Calu3 (cell line): ENCODE measurements at places on chromosomes 7 and 10.

GRCh38 chr10:19847321-19847720, 31.1 kb downstream of the PLXDC2 start:
- no peak for DNase-seq

GRCh38 chr7:135160858-135161653, 9.5 kb downstream of the CYREN start:
- DNase-seq: no peak

DNA sequence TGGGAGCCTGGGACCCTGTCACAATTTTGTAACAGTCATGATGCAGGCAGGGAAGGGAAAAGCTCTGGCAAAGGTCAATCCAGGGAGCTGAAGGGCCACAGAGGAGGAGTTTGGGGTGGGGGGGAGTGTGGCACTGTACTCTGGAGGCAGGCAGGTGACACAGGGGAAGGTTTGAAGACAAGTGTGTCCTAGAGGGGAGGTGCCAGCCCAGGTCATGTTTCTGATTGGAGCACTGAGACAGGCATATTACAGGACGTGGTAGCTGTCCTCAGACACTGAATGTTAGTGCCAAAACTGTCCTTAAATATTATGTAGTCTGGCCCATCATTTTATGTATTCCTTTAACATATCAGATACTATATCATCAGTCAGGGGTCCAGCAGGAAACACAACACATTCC, 75.6 kb upstream of the LRRC4 start:
- DNase-seq: no peak

DNA sequence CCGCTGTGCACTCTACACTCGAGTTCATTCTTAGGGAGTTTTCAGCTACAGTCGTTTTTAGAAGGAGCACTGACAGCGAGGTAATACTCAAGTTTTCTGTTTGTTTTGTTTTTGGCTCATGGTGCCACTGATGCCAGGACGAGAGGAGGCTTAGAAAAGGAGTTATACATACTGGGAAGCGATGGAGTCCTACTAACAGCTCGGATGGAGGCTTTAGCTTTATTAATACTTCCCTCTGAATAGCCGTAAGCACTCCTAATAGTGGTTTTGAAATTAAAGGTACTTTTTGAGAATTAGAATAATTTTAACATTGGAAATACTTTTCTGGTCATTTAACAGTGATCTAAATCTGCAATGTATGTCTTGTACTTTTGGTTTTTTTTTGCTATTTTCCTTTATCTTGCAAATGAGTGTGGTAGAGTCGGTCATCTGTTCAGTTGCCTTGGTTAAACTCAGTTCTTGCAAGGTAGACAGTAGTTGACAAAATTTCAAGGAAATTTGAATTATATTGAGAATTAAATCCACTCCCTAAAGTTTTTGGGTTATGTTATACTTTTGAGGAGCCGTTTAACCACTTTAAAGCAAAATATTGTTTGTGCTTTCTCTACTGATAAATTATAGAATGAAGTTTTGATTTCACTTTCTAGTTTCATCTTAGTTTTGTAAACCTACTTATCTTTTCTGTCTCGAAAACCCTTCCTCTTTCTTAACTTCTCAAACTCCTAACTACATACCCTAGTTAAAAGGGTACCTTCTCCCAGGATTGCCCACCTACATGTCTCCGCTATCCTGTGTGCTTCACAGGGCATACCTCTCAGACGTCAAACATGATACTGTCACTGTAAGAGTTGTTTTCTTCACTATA, 1.5 kb downstream of the HBP1 start:
- DNase-seq: no peak

DNA sequence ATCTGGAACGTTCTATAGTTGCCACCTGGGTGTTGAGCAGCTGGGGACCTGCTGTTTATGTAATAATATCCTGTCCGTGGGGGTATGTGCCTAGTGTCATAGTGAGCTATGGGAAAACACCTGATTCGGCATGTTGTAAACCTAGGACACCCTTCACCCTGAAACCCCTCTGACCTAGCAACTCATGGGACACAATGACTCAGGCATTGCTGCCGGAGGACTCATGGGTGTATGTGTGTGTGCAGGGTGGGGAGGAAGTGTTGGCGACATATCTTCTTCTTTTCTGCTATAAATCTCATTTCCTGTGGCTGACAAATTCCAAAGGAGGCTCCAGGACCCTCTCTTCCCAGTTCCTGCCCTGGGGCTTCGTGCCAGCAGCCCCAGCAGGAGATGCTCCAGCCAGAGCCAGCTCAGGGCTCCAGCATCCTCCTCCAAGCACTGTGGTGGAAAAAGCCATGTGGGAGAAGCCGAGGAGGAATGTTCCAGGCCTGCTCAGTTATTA, 77.0 kb upstream of the PODXL start:
- DNase-seq: no peak

GRCh38 chr7:159026271-159027055, 118.2 kb downstream of the VIPR2 start:
- DNase-seq: no peak

DNA sequence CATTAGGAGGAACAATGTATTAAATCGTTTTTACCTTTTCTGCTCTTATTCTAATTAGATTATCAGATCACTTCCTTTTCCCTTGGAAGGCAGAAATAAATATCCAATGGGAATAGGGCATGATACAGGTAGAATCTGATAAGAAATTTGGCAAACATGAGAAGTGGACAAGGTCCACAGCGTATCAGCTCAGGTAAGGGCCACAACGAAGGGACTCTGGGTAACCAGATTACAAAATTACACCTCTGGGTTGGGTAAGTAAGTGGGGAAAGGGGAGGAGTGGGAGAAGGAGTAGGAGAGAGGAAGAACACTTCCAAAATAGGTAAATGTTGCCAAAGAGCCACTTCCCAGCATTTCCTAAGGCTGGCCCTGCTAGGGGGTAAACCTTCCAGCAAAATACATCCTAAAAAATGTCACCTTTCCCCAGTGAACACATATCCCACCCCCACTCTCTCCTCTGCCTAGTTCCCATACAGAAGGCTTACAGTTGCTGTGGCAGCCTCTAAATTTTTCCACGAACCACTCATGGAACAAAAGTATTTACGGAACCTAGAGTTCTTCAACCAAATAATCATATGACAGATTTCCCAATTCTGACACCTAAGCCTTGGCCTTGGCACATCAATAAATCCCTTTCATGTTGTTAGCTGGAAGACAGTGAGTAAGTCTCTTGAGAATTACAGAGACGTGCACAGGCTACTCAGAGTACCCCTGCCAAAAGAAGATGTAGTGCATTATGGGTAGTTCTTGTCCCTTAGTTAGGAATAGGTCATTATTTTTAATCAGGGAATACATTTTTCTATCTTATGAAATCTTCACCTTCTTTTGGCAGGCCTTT, 51.5 kb upstream of the DLX6 start:
- DNase-seq: no peak

DNA sequence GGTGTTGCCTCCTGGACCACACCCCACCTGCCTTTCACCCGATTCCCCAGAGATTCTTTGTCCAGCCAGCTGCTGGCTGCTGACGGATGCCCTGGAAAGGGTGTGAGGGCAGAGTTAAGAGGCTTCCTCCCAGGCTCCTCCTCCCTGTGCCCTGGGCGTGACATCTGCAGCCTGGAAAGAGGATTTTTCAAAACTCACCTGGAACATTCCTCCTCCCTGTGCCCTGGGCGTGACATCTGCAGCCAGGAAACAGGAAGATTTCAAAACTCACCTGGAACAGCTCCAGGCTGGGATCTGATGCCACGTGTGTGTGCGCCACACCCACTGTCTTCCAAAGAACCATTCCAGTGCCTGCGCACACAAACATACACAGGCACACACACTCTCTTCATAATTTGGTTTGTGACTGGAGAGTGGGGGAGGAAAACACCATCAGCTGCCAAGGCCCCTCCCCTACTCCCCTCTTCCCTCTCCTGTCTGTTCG, 5.2 kb downstream of the MARVELD1 start:
- DNase-seq: peak; percentile 78

DNA sequence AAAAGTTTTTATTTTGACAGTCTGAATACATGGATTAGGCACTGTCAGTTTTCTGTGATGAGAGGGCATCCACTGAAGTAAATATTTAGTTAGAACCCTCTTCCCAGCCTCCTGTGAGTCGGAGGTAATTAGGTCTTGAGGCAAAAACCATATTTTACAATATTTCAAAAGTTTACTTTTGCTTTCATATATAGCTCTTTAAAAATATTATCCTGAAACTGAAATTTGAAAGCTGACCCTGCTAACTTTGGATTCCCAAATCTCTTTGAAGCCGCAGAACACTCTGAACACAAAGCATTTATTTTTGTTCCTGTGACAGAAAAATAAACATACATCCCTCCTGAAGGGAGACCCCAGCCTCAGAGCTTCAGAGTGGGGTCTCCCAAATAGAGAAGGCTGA, 317.4 kb downstream of the KIF20B start:
- no peak for DNase-seq

- no peak for DNase-seq
Observed at GRCh38 chr10:3791974-3792633, 7.1 kb upstream of the KLF6 start.

DNA sequence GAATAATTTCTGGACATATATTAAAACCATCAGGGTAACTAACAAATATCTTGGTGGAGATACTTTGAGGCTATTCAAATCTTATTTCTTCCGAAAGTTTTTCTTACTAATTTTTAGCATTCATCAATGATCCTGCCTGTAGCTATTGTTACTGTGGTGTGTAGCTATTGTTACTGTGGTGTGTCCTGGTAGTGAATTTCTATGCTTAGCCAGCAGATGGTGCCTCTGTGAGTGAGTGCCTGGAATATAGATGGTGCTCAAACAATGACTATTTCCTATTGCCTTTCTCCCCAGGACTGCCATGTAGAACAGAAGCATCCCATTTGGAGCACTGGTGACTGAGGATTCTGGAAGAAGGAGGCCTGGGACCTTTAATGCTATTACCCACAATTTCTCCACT, 245.7 kb downstream of the CCSER2 start:
- no peak for DNase-seq

DNA sequence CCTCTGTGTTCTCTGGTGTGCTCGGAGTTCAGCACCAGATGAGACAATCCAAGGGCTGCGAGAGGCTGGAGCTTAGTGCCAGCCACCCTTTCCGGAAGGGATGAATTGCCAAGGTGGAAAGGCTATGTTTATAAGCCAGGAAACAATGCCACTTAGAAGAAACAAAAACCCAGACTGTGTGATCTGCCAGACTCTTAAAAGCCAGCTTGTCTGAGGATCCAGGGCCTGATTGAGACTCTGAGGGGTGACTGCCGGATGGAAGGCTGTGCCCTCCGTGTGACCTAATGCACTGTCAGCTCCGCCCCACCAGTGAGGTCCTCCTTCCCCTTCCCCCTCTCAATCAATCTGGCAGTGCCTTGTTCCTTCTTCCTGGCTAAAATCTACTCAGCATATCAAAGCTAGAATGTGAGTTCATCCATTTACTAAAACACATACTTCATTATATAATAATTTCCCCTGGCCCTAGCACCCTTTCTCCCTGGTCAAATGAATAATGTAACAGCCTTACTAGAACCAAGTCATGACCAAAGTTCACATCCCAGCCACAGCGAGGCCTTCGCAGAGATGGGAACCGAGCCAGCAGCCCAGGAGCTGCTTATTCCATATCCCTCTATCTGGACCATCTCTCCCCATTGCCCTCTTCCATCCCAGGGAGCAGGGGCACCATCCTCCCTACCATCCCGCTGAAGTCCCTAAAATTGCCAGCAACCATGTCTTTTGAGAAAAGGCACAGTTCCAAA, 25.5 kb downstream of the FAM107B start:
- peak; percentile 24 for DNase-seq

DNA sequence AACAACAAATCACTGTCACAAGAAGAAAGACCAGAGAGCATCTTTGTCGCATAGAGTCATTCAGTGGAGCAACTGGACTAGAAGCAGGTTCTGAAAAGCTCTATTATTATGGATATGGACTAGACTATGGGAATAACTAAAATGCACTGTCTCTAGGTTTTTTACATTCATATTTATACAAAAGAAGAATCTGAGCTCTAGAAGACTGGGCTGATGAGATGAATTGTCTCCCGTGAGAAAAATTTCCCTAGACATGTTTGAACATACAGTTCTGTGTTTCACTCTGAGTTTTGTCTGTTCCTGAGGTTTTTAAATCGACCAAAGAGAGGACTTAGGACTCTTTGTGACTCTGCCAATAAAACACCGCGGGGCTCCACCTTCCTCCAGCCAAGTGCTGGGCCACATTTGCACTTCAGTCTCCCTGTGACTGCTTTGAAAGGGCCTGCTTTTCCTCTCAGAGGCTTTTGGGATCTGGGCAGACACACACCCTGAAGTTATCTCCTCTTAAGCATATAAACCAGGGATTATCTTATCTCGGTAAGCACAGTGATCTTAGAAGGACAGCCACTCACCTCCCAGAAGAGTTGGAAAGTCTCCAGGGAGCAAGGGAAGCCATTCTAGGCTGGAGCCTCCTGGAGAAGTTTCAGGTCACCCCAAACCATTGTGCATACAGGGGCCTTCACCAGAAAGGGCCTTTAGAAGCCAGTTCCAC, 101.0 kb upstream of the JCAD start:
- DNase-seq: no peak

- no peak for DNase-seq
Observed at GRCh38 chr10:69073736-69074364, 14.1 kb upstream of the SRGN start.

GRCh38 chr10:79184145-79184625, 115.4 kb downstream of the ZMIZ1 start:
- peak; percentile 86 for DNase-seq

GRCh38 chr7:130273081-130273932, 6.6 kb downstream of the CPA2 start:
- DNase-seq: no peak

DNA sequence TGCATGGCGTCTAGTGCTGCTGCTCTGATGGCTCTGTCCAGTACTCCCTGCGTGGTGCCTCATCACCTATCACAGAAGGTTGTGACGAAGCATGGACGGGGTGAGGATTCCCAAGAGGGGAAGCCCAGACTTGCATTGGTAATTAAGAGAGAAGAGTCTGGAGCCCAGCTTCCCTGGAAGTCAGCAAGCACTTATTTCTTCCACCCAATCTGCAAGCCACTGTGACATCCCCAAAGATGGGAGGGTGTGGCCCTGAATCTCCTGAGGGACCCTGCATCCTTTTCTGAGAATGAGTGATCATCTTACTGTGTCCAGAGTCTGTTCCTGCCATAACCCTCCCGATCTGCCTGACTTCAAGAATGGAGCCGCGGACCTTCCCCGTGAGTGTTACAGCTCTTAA, 166.7 kb downstream of the PTPN20 start:
- DNase-seq: no peak

GRCh38 chr7:12092499-12093130, 118.5 kb upstream of the TMEM106B start:
- no peak for DNase-seq

GRCh38 chr10:117163954-117164548, 26.0 kb upstream of the VAX1 start:
- no peak for DNase-seq
